ENCODE measurements at places on chromosomes 6 and 20.

GRCh38 chr6:106560996-106561685 is 68.2 kb downstream of the RTN4IP1 start:
- no peak overlapping the region for H3K4me3 ChIP-seq
- peaks cover 36% of the 10 kb centered on the region for H3K4me1 ChIP-seq
- H3K27ac ChIP-seq, result peak overlapping the region; percentile 69
- peak; percentile 42 for DNase-seq
- H3K36me3 ChIP-seq, result no peaks in the 10 kb centered on the region
- H3K27me3 ChIP-seq, result no peaks in the 10 kb centered on the region

GRCh38 chr6:36387440-36388303 is at the start of gene ETV7:
TSS of gene ETV7 (minus strand) at chr6:36387669. CDS start at chr6:36387541, 128 bp downstream.
- no peak for DNase-seq
- H3K4me1 ChIP-seq, result peaks cover 26% of the 10 kb centered on the region
- no peaks in the 10 kb centered on the region for H3K36me3 ChIP-seq
- H3K27ac ChIP-seq, result peak within 1 kb of the TSS; percentile 52

GRCh38 chr6:122903266-122903915 is 92.6 kb upstream of the CLVS2 start:
- no peak overlapping the region for H3K4me3 ChIP-seq
- no peaks in the 10 kb centered on the region for H3K27me3 ChIP-seq
- no peak overlapping the region for H3K27ac ChIP-seq
- no peaks in the 10 kb centered on the region for H3K4me1 ChIP-seq
- no peaks in the 10 kb centered on the region for H3K36me3 ChIP-seq

- no peaks in the 10 kb centered on the region for H3K36me3 ChIP-seq
- peak overlapping the region; percentile 87 for H3K4me3 ChIP-seq
- H3K27ac ChIP-seq, result peak overlapping the region; percentile 4
- peak; percentile 23 for DNase-seq
- peaks cover 35% of the 10 kb centered on the region for H3K27me3 ChIP-seq
Measured at GRCh38 chr20:36093025-36093803, 61.3 kb upstream of the EPB41L1 start.

GRCh38 chr6:74573613-74574012 is 632.2 kb downstream of the COL12A1 start:
- no peak for DNase-seq
- peaks cover 14% of the 10 kb centered on the region for H3K4me1 ChIP-seq
- no peak overlapping the region for H3K27ac ChIP-seq
